CD4-positive, alpha-beta T cell treated with Interleukin-12 subunit alpha and Interleukin-12 subunit beta, for 1 hour (primary cell): ENCODE measurements at places on chromosomes 4 and X.

DNA sequence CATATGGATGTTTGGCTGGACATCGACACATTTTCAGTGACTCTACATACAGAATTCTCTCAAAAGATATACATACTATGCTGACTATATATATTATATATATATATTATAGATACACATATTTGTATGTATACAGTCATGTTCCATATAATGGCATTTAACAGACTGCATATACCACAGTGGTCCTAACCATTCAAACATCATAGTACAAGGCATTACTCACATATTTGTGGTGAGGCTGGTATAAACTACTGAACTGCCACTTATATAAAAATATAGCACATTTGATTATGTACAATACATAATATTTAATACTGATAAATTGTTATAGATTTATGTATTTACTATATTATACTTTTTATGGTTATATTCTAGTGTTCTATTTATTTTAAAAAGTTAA lies 168.5 kb downstream of the IL15 start:
- DNase-seq, result no peak

GRCh38 chrX:39299615-39300014 lies 498.4 kb downstream of the MID1IP1 start:
- no peak for DNase-seq

DNA sequence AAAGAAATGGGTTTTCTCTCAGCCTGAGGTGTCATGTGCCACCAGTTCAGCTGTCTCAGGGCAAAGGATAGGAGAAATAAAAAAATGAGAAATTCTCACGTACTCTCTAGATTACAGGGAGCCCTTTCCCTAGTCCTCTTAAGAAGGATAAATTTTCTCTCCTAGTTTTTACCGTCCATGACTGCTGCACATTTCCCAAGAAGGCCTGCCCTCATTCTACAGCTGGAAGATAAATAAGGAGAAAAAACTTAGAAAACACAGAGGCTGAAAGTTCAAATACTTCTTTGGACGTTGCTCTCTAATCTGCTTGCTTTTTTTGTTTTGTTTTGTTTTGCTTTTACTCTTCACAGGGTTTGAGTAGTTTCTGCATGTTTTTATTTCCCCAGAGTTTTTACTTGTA lies 211.9 kb downstream of the DCAF12L2 start:
- DNase-seq, result no peak

DNA sequence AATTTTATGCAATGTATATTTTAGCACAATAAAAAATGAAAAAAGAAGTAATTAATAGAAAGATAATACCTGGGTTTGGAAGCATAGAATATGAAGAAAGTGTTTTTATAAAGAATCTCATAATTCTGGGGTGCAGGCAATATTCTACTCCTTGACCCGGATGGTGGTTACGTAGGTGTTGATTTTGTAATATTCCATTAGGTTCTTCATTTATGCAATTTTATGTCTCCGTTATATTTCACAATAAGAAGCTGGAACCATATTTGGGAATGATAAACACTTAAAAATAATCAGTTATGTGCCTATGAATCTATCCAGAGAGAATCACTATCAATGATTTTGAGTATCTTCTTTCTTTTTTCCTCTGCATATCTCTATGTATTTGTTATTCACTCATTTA lies 38.5 kb downstream of the CHRNA9 start:
- DNase-seq, result no peak

DNA sequence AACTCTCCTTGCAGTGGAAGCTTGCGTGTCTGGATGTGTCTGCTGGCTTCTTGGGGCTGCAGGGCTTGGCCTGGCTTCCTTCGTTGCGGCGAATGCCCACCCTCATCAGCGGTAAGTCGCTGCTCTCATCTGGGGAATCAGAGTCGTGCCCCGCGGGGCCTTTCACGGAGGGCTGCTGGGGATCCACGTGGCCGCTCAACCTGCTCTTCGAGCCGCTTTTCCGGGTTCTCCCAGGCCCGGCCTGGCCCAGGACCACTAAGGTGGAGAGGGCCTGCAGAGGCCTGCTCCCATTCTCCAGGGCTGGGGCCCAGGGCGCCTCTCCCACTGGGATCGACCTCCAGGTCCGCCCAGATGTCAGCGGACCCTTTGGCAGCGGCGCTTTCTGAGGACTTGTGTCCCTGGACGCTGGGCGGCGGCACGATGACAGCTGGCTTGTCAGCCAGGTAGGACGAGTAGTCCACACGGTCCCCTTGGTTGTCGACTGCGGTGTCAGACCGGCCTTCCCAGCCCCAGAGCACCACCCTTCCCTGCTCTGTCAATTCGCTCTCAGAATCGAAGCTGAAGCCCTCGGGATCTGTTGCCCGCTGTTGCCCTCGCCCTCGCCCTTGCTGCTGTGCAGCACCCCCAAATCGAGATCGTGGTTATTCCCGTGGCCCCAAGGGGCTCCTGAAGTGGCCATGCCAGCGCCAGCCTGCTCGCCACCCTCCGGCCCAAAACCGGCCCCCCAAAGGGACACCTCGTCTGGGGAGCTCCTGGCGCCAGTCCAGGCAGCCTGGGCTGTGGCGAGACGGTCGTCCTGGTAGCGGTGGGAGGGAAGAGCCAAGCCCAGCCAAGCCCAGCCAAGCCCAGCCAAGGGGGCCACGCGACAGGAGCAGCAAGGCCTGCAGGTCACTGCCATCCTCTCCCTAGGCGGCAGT lies 37.8 kb upstream of the NHSL2 start:
- no peak for DNase-seq

DNA sequence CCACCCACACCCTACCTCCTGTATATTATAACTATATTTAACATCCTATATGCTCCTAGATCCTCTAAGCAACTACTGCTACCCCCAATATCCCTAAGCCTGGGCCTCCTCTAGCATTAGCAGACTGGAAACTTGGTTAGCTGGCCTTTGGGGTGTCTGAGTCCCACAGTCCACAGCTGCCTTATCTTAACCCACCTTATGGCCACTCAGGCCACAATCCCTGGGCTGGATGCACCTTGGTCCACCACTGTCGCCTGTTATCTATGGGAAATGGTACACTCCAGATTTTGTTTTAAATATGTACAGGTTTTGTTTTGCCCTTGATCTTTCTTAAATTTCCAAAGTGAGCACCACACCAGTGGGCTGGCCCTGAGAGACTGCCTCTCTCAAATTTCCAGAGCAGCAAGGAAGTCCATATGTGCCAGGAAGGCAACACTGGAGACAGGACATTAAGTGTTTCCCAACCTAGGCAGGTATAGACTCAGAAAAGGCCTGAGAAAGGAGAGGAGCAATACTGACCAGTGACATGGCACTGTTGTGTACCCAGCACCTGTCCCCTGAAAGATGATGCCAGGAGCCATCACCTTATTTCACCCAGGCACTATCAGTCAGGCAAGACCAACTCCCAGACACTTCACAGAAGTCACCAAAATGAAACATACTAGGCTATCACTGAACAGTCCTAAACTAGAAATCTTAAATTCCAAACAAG lies 921 bp downstream of the PFKFB1 start:
- DNase-seq, result no peak

DNA sequence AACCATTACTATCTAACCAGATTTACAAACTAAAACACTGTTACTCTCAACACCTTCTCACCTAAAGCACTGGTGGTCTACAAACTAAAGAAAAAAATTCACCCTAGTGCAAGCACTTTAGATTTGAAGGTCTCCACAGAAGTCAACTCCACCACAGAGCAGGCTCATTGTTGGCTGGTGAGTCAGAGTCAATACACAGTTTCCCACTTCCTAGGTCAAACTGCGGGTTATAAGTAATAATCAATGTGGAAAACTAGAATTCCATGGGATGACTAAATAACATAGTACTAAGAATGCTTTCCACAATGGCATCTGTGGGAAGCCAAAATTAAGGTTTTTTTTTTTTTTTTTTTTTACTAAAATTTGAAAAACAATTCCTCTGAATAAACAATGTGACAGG lies 191.8 kb downstream of the PDGFC start:
- no peak for DNase-seq

- DNase-seq, result no peak
These were observed 82.1 kb downstream of the FIP1L1 start for GRCh38 chr4:53459548-53459947.

DNA sequence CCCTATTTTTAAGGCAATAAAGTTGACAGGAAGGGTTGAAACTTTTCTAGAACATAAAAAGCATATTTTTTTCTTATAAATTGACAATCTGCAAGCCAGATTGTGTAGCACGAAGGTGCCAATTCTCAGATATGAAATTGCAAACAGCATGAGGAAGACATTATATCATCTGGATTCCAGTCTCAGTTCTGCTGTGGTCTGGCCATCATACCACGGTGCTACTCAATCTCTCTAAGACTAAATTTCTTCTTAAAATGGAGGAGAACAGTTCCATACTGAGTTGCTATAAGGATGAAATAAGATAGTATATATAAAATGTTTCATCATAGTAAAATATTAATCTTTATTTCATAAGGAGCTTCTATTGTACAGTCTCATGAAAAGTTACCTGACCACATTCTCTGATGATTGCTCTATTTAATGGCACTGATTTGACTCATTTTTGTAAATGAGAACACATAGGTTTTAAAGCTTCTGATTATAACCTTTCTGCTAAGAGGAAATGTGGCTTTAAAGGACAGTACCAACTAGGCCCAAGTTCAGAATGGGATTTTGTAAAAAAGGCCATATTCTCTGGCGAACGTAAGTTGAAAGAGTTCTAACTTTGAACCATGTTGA lies 127.9 kb downstream of the SHROOM3 start:
- DNase-seq, result no peak

GRCh38 chr4:148828291-148828690 lies 386.1 kb upstream of the NR3C2 start:
- no peak for DNase-seq

DNA sequence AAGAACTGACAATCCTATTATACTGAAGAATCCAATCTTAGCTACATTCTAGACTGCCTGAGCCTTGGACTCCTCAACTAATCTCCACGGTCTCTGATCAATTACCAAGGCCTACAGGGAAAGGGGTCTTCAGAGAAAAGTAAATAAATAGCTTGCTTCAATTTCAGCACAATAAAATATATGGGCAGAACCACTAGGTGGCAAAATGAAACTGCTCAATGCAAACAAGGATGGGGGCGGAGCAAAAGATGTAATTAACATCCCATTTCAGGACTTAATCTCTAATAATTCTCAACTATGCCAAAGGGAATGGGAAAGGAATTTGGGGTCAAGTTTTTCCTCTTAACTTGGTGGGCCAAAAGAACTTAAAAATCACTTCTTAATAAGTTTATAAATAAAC lies 78.4 kb upstream of the MAP3K15 start:
- peak; percentile 47 for DNase-seq

DNA sequence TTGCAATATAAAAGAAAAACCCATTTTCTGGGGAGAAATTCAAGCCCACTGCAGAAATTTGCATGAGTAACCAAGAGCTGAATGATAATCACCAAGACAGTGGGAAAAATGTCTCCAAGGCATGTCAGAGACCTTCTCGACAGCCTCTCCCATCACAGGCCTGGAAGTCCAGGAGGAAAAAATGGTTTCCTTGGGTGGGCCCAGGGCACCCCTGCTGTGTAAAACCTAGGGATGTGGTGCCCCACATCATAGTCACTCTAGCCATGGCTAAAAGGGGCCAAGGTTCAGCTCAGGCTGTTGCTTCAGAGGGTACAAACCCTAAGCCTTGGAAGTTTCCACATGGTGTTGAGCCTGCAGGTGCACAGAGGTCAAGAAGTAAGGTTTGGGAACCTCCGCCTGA lies 108.4 kb downstream of the FAT4 start:
- no peak for DNase-seq

DNA sequence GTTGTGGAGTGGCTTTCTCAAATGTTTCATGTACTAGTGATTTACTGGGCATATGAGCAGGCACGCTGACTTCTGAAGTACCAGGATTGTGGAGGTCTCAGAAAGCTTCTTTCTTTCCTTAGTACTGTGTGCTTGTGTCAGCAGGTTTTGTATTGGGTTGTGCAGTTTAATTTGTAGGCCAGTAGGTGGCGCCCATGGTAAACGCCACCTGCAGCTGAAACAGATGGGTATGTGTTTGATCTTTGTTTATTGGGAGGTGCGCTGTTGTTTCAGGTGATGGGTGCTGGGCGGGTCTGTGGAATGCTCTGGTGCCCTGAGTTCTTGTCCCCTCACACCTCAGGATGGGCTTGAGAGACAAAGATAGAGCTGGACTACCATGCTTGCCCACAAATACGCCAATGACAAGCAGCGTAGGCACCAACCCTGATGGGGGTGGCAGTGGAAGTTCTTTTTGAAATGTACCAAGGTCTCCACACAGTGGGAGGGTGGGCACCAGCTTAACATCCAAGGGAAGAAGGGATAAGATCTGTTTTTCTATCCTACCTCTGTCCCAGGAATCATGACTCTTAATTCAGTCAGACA lies 141.5 kb downstream of the RPS6KA6 start:
- peak; percentile 0 for DNase-seq

DNA sequence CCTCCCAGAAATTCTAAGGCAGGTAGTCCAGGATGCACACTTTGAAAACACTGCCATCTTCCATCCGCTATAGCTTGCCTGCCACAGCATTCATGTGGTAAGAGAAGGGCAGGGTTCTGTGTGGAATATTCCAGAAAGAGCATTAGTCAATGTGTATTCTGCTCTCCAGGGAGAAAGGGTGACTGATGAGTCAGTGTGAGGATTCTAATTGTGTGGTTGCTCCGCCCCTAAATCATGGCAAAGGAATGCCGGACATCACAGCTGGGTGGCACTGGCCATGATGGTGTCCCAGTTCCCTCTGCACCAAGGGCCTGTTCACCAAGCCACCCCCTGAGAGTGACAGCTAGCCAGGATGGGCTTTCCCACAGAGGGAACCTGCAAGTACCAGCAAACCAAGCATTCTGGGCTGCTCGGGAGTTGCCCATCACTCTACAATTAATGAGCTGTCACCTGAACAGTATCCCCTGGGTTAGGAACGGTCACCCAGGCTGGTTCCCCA lies 9.5 kb downstream of the IDS start:
- no peak for DNase-seq
